Cortex of kidney (tissue), 1 donor: ENCODE measurements at places on chromosomes 7 and 10.

- no peak for DNase-seq
These were observed 226.8 kb downstream of the SKIDA1 start for GRCh38 chr10:21298701-21299100.

DNA sequence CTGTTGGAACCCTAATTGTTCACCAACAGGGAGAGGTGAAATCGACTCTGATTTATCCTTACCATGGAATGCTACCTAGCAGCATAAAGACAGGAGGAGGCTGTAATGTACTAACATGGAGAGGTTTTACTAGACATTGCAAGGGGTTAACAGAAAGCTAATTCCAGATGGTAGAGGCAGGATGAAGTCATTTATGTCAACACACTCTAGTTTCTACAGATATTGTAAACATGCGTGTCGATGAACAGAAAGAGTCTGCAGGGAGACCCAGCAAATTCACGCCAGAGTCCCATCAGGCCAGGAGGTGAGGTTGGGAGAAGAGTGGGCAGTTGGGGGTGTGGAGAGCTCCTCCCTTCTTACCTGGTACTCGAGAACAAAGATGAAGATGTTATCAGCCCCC is 7.0 kb downstream of the NPC1L1 start:
- DNase-seq: no peak

DNA sequence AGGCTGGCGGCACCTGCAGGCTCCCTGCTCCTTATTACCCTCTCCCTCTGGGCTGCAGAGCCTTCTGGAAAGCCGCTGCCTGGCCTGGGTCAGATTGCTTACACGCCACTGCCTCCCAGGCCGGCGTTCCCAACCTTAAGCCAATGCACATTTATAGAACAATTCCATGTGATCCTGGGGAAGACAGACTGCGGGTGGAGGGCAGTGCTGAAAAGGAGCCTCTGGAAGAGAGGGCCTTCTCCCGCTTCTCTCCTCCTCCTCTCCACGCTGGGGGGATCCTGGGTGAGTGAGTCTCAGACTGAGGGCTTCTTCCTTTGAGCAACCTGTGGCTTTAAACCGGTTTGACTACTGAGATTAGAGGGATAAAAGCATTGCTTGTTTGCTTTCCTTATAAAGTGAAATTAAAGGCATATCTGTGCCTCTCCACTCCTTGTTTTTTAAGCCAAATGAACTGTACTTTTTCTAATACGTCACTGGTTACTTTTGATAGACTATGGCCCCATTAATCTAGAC is 5.5 kb downstream of the TACC2 start:
- no peak for DNase-seq

- no peak for DNase-seq
These were observed 879.0 kb upstream of the CELF2 start for GRCh38 chr10:10138685-10139084.

- no peak for DNase-seq
These were observed 28.0 kb upstream of the GSAP start for GRCh38 chr7:77444123-77444522.

DNA sequence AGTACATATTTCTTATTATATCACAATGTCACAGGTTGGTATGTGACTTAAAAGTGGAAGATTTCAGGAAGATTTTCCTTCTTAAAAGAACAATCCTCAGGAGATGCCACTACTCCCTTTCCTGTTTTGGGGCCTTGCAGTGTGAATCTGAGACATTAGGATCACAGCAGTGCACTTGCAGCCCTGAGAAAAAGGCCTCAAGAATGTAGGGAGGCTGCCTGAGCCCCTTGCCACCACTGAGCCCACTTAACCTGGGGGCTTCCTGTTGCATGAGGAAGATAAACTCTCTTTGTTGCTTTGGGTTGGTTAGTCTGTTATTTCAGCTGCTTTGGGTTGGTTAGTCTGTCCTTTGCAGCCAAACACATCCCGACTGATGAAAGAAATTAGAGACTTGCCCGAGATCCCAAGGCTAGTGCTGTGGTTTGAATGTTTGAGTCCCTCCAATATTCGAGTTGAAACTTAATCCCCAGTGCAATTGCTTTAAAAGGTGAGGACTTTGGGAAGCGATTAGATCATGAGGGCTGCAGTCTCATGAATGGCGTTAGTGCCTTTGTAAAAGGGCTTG is 151.3 kb upstream of the SP4 start:
- DNase-seq: no peak

- DNase-seq: no peak
These were observed 592 bp upstream of the ATP6V1F start for GRCh38 chr7:128861957-128862570.

DNA sequence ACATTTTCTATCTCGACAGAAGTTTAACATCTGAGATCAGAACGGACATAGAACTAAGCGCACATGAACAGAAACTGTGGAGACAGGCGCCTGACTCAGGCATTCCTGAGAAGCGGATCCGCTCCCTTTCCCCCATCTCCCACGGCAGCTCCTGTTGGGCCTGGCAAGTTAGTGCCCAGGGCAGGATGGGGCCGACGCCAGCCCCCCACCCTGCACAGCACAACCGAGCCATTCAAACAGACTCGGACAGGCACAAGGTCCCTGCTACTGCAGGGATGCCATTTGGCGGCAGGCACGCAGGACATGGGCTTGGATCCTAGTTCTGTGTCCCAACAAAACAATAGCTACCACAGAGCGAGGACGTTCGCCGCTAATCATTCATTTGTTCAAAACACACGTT is 271.8 kb downstream of the USP6NL start:
- DNase-seq: no peak

- no peak for DNase-seq
These were observed 273.2 kb downstream of the CDK14 start for GRCh38 chr7:90869335-90869734.

GRCh38 chr10:28587970-28588290 is 55.0 kb downstream of the WAC start:
- DNase-seq: no peak

GRCh38 chr7:138208142-138208570 is 131.9 kb downstream of the AKR1D1 start:
- no peak for DNase-seq

GRCh38 chr7:26898891-26899290 is 34.5 kb upstream of the SKAP2 start:
- no peak for DNase-seq

GRCh38 chr7:6631605-6632004 is 5.5 kb upstream of the ZNF316 start:
- no peak for DNase-seq

- no peak for DNase-seq
These were observed 4.7 kb downstream of the POT1 start for GRCh38 chr7:124924906-124925305.

DNA sequence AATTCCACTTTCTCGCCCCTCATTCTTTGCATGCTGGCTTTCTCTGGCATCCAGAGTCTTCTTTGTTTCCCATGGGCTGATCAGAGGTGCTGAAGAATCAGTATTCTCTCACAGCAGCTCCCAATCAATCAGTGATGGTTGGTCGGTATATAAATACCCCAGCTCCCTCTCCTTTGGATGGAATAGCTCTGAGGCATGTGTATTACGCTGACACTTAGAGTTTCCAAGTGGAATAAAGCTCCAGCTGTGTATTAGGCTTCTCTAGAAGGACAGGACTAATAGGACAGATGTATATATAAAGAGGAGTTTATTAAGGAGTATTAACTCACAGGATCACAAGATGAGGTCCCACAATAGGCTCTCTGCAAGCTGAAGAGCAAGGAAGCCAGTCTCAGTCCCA is 218.3 kb upstream of the GRB10 start:
- no peak for DNase-seq

GRCh38 chr7:2110610-2111396 is 121.9 kb downstream of the MAD1L1 start:
- no peak for DNase-seq

DNA sequence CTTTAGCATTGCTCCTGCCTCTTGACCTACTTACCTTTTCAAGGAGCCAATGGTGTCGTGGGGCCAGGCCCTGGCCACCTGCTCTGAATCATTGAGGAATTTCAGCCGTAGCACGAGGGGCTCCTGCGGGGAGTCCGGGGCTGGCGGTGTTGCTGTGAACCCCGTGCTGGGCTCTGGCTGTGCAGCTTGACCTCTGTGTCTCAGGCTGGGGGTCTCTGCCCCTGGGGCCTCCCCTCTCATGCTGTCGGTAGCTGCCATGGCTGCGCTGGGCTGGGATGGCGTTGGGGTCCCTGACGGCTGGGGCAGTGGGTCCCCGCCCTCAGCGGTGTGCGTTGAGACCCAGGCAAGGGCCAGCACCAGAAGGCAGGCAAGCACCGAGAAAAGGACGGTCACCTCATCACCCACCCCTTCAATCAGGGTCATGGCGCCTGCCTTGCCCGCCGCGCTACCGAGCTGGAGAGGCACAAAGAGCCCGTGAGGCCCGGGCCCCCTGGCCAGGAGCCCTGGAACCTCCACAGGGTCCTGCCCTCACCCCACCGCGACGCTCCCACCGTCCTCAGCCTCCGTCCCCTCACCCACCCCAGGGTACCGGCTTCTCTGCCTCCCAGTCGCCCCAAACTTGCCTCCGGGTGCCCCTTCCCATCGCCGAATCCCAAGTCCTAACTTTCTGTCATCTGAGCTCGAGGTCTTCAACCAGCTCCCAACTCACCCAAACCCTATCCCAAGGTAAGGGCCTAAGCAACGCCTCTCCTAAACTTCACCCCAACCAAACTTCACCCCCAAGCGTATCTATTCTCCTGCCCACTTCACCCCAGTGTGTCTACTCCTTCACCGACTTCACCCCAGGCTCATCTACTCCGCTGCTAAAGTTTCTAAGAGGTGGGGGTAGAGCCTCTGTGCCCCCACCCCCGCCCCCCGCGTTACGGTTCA is 887 bp downstream of the TMUB1 start:
- no peak for DNase-seq

GRCh38 chr10:11209830-11210181 is 192.1 kb downstream of the CELF2 start:
- no peak for DNase-seq

GRCh38 chr10:133010095-133010842 is 67.9 kb upstream of the CFAP46 start:
- no peak for DNase-seq

GRCh38 chr7:137801003-137801402 is 45.8 kb downstream of the DGKI start:
- no peak for DNase-seq

DNA sequence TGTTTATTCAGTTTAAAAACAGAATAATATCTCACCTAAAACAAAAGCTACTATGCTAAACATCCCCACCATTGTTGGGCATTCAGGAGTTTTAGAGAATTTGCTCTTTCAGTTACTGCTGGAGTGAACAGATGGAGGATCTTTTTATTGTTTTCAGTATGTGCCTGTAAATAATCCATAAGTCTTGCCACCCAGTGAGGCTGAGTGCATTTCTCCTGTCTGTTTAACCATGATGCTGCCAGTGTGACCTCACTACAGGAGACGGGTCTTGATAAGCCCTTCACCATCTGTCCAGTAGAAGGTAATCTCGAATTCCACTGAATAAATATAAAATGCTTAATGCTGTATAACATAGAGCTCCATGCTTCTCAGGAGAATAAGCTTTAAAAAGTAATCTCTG is 430.9 kb downstream of the POM121L12 start:
- DNase-seq: no peak

DNA sequence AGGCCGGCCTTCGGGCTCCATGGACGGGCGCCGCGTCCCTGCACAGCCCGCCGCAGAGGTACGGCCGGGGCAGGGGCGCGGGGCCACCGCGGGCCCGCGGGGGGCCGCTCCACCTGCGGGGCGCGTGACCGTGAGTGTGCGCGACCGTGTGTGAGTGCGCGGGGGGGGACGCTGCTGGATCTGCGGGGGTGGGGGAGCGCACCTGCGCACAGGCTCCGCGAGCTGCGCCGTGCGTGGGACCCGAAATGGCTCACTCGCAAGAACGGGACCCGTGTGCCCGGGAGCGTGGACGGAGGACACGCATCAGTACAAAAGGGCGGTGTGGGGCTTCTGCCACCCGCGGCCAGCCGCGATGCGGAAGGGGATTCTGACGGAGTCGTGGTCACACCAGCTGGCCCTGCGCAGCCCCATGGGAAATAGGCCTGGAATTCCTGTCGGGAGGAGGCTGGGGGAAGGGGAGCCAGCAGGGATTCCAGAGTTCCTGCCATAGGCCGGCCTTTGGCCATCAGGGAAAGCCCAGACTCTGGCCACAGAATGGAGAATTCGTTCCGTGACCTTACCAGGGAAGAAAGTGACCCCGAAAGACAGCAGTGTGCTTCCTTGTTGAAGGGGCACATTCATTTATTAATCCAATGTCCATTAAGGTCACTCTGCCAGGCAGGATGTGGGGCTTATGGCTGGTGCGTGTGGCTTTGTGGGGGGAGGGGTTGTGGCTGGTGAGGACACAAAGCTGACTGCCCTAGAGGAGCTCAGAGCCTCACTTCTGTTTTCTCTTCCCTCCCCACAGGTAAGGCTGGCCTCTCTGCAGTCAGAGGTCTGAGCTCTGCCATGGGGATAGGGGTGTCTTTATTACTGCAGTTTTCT is 494 bp downstream of the REPIN1 start:
- no peak for DNase-seq

GRCh38 chr7:8263048-8263447 is 1.1 kb upstream of the ICA1 start:
- no peak for DNase-seq

- no peak for DNase-seq
These were observed 258.8 kb downstream of the CELF2 start for GRCh38 chr10:11276449-11276990.

DNA sequence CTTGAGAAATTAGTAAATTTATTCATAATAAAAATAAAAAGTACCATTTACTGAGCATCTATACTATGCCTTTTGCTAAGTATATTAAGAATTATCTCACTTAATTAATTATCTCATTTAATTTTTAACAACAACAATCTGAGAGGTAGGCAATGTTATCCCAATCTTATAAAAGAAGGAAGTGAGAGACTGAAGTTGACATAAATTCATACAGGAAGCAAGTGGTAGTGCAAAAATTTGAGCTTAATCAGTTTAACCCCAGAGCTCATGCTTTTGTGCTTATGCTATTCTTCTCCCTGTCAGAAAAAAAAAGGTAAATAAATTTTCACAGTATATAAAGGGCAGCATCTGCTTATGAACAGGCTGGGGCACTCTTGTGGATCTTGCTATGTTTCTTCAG is 2.7 kb upstream of the LIPF start:
- no peak for DNase-seq

DNA sequence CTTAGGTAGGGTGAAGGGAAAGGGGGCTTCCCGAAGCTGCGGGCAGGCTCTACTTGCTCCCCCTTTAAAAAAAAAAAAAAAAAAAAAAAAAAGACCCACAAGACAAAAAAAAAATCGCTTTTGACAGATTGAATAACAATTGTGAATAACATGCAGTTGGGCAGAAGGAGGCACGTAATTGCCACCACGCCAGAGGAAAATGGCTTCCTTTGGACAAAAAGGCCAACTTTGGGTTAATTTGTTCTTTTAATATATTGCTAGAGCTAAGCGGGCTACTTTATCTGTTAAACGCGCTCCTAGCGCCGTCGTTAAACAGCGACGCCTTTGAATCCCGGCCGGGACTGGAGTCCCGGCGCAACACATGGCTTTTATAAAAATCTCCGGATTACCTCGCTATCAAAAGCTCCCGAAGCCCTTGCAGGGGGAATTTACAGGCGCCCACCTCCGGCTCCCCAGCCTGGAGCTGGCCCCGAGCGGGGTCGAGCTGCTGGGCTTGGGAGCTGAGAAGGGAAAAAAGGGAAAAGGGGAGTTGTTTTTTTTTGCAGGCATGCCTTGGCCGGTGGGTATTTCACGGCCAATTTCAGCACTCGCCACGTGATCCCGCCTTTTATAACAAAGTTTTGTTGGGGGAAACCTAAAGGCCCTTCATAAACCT is 1.2 kb downstream of the HOXA11 start:
- DNase-seq: no peak
